Fibroblast of pulmonary artery (primary cell): ENCODE measurements at places on chromosomes 7 and 10.

- DNase-seq, result no peak
Measured at GRCh38 chr7:23012908-23013714, 819 bp downstream of the HYCC1 start.

DNA sequence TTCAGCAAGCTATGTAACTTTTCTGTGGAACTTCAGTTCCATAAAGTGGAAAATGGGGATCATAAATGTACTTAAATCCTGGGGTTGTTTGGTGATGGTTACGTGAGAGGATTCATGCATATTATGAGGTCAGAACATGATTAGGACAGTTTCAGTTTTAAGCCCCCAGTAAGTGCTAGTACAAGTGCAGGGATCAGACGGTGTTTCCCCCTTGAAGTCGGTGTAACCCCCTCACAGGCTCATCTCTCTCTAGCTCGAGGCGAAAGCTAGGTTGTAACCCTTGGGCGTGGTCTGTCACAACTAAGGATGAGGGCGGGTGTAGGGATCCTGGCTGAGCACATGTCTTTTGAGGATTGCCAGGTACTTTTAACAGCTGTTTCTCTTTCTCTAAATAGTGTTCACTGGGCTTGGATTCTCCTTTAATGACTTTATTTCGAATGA, 84.7 kb downstream of the SPAG6 start:
- DNase-seq, result no peak

DNA sequence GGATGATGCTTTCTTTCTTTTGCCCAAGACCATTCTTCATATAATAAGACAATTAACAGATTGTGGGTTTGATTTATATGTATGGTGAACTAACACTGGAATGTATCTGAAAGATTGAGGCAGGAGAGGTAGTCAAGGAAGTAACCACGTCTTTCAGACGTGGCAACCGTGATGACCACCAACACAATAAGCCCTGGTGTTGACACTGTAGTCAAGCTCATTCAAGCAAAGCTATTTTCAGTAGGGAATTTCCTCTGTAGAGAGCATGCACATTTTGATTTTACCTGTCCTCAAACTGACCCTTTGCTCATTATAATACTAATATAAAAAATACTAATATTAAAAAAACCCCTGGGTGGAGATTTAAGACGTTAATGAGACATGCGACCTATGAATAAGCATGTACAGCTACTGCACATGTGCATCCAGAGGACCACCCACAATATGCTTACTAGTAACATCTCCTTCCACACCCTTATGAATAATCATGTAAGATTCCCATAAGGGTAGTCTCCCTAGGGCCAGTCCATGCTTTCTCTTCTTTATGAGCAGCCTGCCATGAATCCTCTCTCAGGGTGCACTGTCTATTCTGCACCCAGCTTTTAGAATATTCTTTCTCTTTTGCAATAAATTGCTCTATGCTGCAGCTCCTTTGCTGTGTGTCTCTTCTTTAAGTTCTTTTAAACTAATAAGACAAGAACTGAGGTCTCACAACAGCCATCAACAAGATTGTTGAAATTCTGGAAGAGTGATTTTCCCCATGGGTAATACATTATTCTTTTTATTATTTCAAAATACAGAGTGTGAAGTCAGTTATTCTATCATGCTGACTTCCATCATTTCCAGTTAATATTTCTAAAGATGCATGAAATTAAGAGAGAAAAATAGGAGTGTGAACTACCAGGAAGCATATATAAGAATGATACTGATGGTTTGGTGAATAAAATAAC, 151.3 kb upstream of the NPVF start:
- DNase-seq, result no peak

DNA sequence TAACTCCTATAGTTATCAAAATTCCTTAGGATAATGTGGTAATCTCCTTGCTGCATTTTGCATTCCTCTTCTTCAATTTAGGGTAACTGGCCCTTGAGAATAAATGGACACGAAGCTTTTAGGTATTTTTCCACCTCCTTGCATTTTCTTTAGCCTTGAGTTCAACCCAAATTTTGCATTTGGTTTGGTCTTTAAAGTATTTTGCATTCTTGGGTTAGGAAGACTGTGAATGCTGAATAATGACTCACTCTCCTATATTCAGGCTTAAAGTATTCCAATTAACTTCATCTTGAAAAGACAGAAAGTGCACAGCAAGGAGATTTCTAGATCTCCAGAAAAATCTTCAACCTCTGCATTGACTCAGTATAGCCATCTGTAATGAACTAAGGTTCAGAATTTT, 47.3 kb downstream of the TFPI2 start:
- no peak for DNase-seq

- peak; percentile 25 for DNase-seq
Measured at GRCh38 chr10:83542774-83543411, 596.4 kb upstream of the GHITM start.

- no peak for DNase-seq
Measured at GRCh38 chr10:107277591-107277990, 113.1 kb upstream of the SORCS1 start.
